Osteocyte (in vitro differentiated cells): ENCODE measurements at places on chromosomes 1 and 21. TPM values are rescaled to one million over a fixed set of nuclear protein-coding genes. Genes with fewer than 3 reads are reported as not detected.
A peak's percentile ranks its signal among the peaks of the same experiment; 100 is the strongest.

DNA sequence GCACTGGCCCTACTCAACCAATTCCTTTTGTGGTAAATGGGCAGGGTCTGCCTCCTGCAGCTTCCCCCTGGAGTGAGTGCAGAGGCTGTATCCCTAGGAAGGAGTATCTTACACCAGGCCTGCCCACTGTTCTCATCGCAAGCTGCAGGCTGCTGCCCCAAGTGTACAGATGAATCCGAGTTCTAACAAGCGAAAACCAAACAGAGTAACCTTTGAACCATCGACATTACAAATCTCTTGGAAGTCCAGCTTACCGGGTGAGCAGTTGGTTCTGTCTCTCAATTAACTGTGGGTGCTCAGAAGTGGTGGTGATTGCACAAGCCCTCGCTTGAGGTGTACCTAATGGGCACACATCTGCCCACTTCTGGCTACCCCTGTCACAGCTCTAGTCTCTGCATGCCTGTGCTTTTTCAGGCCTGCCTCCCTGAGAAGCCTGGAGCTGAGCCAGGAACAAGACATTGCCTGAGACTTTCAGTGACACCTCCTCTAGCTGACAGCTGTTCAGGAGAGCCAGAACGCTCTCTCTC is 22.7 kb downstream of the INAVA start:
- DNase-seq: no peak
- H3K36me3 ChIP-seq: no peaks in the 10 kb centered on the region
- no peaks in the 10 kb centered on the region for H3K27me3 ChIP-seq
- H3K27ac ChIP-seq: no peak overlapping the region

DNA sequence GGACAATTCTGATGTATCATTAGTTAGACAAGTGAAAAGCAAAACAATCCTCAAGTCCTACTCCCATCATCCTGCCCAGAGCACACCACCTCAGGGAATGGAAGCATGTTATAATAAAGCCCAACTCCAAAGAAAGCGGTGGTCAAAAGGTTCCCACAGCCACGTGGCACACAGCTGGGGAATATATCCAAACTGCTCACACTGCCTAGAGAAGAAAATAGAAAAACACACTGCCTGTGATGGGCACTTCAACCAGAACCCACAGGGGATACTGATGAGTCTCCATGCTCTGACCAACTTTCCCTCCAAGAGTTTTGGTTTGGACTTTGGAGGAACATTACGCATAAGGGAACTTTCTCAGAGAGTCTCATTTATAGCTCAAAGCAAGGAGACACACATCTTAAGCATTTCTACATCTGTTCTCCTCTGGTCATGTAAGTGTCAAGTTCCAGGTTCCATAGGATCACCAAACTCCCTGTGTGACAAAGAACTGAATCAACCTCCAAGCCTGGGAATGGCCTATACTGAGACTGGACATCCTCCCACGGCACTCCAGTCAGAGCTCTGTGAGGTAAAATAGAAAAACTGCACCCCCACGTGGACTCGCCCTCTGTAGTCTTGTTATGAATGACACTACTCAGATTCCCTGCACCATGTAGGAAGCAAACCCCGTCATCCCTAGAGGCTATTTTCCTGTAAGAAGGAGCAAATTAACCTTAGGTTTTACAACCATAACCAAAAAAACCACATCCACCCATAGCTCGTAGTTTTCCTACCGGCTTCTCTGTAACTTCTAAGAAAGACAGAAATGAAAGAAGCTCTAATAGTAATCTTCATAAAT is 12.2 kb downstream of the DSTYK start:
- H3K4me1 ChIP-seq: peaks cover 21% of the 10 kb centered on the region
- H3K36me3 ChIP-seq: no peaks in the 10 kb centered on the region
- no peaks in the 10 kb centered on the region for H3K27me3 ChIP-seq
- H3K27ac ChIP-seq: peak overlapping the region; percentile 35
- DNase-seq: no peak

Gene WNT3A
- not detected in 2 replicates for total RNA-seq

Gene NHLH2
- not detected in 2 replicates for total RNA-seq

DNA sequence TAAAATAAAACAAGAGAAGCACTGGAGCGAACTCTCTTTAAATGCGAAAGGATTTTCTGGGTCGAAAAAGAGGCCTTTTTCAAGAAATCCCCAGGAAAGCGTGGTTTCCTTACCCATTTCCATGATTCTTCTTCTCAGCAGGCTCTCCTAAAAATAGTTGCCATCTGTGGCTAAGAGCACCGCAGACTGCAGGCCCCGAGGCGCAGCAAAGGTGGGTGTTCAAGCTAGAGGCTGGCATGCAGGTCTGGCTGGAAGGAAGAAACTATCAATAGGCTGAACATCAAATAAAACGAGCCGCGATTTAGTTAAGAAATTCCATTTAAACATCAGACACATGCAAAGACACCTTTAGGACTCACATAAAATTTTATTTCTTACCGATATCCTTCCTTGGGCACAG is 135.1 kb downstream of the ADAMTS1 start:
- H3K27me3 ChIP-seq: peaks cover 5% of the 10 kb centered on the region
- no peak for DNase-seq
- H3K36me3 ChIP-seq: no peaks in the 10 kb centered on the region

DNA sequence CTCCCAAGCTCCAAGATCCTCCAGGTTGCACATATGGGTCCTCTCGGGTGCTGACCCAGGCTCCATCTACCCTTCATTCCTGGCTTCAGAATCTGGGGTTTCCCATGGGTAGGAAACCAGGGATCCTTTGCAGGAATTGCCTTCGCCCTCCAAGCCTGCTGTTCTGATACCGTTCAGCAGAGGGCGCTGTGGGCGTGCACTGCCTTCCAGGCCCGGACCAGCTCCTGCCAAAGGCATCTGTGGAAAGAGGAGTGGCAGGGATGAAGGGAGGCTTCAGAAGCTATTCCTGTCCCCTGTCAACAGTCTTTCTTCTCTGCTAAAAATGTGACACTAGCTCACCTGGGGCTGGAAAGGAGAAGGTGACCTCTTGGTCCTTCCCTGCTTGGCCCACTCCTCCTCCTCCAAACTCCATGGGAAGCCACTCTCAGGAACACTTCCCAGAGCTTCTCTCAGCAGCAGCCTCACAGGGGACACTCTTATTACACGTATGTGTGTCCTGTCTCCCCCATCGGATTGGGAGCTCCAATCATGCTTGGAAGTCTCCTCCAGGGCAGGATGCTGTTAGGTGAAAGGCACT is 71.2 kb downstream of the VWA5B1 start:
- H3K4me3 ChIP-seq: no peak overlapping the region
- H3K36me3 ChIP-seq: no peaks in the 10 kb centered on the region
- H3K27ac ChIP-seq: no peak overlapping the region
- peaks cover 55% of the 10 kb centered on the region for H3K27me3 ChIP-seq
- DNase-seq: no peak

DNA sequence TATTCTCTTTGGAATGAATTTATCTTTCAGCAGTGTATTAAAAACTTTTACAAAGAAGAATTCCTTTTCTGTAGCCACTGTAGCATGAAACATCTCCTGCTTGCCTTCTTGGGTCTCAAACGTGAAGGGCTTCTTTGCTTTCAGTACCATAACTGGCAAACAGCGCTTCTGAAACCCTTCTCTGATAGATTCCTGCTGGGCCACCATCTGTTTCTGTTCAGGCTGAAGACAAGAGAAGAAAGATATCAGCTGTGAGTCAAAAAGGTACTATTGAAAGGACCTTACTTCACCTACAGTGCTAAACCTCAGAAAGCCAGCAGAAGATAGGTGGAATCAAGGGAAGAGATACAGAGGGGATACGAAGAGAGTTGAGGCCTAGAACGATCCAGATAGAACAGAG is 10.5 kb downstream of the AIM2 start:
- H3K4me1 ChIP-seq: no peaks in the 10 kb centered on the region
- H3K27ac ChIP-seq: no peak overlapping the region
- H3K36me3 ChIP-seq: no peaks in the 10 kb centered on the region
- H3K27me3 ChIP-seq: peaks cover 31% of the 10 kb centered on the region

Gene GIPC2
- 0.08 TPM in 2 replicates for total RNA-seq
